ENCODE measurements at places on chromosomes 5 and 9.

GRCh38 chr5:73902327-73903051 lies 276.5 kb downstream of the ARHGEF28 start:
- DNase-seq, result no peak

- DNase-seq, result no peak
These were observed 40.7 kb downstream of the SH3TC2 start for GRCh38 chr5:149022200-149022599.

DNA sequence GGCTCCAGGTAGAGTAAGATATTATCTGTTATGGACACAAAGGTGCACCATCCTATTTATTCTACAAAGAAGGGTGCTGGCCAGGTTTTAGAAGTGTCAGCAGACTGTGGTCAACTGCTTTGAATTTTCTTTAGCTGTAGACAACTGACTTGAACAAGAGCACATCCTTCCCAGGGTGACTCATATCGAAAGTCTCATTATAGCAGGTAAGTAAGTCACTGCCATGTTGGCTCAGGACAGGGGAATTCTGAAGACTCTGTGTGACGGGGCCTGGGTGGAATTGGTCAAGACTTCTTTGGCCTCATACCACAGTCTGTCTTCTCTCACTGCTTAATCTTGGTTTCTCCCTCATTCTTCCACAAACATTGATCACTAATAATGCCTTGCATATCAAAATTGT lies 214.5 kb upstream of the CDH9 start:
- DNase-seq, result no peak

GRCh38 chr9:16030528-16031185 lies 477.8 kb downstream of the CCDC171 start:
- DNase-seq, result no peak

GRCh38 chr5:179516221-179516620 lies 34.1 kb upstream of the RUFY1 start:
- no peak for DNase-seq

DNA sequence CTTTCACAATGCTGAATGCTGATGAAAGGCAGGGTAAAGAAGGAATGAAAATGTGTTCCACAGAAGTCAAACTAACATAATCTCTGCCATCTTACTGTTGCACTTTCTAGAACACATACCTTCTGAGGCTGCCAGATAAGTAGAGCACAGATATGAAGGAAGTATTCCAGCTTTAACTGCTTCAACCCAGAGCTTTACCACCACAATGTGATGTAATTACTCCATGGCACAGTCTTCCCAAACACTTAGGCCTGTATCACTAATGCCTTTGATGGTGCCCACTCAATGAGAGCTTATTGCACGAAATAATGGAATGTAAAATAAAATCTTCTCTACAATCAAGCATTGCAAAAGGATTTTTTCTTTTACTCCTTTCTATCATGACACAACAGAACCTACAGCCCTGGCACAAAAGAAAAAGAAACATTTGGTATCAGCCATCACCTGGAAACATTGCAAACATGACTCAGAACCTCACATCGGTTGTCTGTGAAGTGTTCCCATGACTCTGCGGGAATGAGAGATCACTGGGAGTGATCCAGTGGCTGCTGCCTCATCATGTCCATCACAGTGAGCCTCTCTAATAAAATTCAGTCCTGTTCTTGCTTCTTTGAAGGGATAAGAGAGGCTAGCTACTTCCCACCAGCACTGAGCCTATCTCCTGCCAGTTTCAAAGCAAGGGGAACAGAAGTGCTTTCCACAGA lies 385.8 kb downstream of the EFNA5 start:
- DNase-seq, result no peak

GRCh38 chr9:21982391-21982790 lies 11.8 kb downstream of the CDKN2A start:
- DNase-seq, result no peak

DNA sequence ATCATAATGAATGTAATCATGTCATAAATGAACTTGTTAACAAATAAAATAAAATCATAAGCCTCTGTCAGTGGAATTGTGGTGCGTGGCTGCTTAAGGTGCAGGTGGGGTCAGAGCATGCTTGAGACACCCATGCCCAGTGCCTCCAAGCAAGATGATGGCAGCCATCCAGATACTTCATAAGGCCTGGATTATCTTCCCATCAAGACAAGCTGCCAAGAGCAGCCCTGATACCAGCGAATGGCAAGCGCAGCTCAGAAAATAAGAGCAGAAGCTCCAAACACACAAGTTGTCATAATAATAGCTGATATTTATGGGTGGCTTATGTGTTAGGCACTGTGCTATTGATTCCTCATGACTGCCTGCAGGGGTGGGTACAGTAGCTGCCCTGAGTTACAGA lies 21.8 kb upstream of the LMX1B start:
- DNase-seq, result no peak

DNA sequence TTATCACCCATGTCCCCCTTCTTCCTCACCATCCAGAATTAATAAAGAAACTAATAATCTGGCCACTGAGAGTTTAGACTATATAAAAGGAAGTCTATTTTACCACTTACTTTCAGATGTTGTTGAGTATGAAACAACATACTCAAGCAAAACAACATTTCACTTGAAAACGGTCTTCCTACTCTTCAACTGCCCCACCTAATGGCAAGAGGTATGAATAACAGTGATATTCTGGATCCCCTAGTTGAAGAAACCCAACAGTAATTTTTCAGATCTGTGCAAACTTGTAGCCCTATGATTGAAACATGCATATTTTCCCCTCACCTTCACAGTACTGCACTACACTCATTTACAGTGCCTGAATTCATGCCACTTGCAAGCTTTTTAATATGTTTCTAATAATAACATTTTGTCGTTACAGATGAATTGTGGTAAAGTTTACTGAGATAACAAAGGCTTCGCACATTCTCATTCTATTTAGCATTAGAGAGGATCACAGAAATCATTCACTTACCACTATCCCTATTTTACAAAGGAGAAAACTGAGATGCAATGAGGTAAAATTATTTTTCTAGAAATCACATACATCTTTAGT lies 267.9 kb upstream of the PDE4D start:
- no peak for DNase-seq

DNA sequence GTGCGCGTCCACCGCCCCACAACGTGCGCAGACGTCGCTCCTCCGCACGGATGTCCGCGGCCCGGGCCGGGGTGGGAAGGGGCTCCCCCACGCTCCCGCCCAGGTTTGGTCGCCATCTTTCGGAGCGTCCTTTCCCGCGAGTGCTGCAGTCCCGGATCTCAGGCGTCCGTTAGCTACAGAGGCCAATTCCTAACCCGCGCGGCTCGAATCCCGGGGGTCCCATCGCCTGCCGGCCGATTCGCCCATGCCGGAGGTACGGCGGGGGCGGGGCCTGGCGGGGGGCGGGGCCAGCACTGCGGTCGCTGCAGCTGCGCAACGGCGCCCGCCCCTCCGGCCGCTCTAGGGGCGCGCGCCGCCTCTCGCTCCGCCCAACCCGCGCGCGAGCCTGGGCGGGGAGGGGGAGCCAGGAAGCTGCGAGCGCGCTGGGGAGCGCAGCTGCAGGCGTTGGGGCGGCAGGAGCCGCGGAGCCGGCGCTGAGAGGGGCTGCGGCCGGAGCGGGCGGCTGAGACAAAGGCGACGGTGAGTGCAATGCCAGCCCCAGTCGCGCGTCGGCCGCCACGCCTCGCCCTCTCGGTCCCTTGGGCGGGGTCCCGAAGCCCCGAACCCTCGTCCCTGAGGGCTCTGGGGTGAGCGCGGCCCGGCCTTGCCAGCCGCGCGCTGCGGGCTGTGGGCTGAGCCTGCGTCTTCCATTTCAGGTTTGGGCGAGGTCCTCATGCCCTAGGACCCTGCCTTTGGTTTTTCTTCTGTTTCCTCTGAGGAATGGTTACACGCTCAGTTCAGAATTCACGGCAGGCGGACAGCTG lies at the start of gene CDC42SE2:
Gene CDC42SE2 (plus strand): TSS at position 406 of the 803 bp plus-strand sequence. CDS start 95,441 bp downstream, outside the sequence.
- peak; percentile 83 for DNase-seq

DNA sequence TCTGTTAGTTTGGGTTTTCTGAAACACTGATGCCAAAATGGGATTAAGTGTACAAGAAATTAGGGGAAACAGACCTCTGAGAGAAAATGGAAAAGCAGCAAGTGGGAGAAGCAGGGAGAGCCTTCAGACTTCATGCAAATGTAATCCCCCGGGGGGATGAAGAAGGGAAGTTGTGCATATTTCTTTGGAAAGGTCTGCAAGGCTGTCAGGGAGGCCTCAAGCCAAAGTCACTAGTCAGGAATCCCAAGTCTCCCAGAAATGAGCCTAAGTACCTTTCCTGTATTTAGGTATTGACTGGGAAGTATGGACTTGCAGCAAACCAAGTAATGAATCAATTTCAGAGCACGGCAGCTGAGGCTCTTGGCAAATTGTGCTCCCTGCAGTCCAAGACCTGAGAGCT lies 2.2 kb downstream of the FTMT start:
- no peak for DNase-seq

- DNase-seq, result no peak
These were observed 593.2 kb upstream of the CLINT1 start for GRCh38 chr5:158451993-158452672.

GRCh38 chr9:1453636-1454035 lies 403.5 kb downstream of the DMRT2 start:
- no peak for DNase-seq

DNA sequence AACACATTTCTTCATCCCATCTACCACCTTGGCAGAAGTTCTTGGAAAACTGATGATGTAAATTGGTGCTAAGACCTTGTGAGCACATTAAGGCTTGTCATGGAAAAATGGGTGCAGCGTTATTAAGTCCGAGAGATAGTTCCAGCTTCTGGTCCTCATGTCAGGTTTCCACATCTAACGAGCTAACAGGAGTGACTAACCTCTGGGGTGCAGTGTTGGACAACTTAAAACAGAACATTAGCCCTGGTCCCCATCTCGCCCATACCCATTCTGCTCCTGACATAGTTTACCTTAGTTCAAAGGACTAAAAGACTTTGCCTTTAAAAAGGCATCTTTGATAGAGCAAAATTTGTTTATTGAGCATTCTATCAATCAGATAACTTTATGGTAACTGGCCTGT lies 128.0 kb downstream of the SLC1A3 start:
- DNase-seq, result no peak

DNA sequence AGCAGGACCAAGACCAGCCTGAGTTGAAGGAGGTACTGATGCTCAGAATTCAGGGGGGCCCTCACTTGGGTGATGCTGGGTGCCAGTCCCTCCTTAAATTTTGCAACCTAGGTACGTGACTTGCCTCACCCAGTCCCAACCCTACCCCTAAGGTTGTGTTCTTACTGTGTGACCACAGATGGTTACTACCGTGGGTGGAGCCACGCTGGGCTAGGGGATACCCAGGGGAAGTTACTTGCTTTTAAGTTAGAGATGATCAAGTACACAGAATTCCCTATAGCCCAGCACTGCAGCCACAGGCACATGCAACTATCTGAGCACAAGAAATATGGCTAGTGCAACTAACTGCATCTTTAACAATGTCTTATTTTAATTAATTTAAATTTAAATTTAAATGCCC lies 32.9 kb downstream of the NXNL2 start:
- DNase-seq, result no peak

DNA sequence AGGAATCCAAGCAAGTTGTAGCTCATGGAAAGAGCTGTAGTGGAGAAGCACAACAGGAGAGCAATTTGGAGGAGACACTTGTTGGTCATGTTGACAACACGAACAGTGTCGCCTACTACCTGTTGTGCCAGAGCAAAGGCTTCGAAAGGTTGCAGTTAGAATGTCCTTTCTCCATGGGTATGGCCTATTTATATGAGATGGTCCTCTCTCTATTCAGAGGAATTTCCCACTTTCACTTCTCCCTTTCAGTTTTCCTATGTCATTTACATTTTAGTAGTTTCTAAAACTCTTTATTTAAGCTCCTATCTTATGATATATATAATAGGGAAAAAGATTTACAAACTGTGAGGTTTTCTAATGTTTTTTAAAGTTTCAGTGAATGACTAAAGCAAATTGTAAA lies at the start of gene IFNB1:
Gene IFNB1 (minus strand): TSS at position 162 of the 400 bp plus-strand sequence. CDS start 73 bp downstream, at position 89.
- DNase-seq, result no peak

All from activated T-cell treated with anti-CD3 and anti-CD28 coated beads for 24 hours (primary cell).